ENCODE measurements at places on chromosomes 1 and 21.
A peak's percentile ranks its signal among the peaks of the same experiment; 100 is the strongest.

DNA sequence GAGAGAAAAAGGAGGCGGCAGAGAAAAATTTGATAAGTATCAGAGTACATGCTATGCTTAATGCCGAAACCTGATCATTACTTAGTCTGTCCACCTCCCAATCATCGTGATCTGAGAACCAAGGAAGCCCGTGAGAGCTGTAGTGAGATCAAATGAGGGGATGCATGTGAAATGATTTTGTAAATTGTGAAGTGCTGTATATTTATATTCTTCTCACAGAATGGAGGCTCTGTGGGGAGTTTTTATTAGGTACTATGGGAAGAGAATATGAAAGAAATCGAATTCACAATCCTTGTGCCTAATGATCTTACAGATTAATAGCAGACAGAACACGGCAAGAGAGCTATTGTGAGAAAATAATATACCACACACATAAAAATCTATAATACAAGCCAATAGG, 115.5 kb downstream of the LYPLAL1 start:
- no peak for DNase-seq

- DNase-seq, result no peak
These were observed 335.7 kb upstream of the SNX7 start for GRCh38 chr1:98325646-98326440.

GRCh38 chr1:26154750-26155149, 4.1 kb upstream of the FAM110D start:
- peak; percentile 72 for DNase-seq

GRCh38 chr1:241323514-241324195, 33.4 kb downstream of the RGS7 start:
- peak; percentile 72 for DNase-seq

GRCh38 chr1:20729155-20729931, 3.2 kb downstream of the SH2D5 start:
- peak; percentile 49 for DNase-seq

DNA sequence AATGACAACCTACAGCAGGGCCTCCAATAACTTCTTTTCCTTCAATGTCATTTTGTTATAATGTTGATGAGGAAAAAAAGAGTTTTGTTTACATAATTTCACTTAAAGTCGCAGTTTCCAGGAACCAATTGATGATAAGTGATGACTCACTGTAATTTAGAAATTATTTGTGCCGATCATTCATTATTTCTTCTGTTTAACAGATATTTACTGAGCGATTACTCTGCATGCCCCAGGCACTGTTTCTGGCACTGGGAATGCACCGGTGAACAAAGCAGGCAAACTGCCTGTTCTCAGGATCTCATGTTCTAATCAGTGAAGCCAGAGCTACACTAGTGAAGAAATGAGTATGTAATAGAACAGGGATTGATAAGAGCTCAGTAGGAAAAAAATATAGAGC, 403.4 kb downstream of the NTNG1 start:
- no peak for DNase-seq

DNA sequence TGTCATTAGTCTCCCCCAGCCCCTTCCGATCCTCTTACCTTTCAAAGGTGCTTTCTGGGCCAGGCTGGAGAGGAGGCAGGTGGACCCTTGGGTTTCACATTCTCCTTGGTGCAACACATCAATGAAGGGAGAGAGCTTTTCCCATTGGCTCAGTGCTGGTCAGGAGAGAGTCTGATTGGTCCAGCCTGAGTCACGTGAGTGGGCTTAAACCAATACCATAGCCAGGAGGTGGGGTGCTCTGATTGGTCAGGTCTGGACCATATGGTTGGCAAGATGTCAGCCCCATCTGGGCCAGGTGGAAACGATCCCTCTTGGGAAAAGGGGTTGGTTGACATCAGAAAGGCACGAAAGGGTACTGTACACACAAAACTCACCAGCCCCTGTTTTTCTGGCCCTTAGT, 44.8 kb upstream of the ABCG1 start:
- DNase-seq, result no peak

DNA sequence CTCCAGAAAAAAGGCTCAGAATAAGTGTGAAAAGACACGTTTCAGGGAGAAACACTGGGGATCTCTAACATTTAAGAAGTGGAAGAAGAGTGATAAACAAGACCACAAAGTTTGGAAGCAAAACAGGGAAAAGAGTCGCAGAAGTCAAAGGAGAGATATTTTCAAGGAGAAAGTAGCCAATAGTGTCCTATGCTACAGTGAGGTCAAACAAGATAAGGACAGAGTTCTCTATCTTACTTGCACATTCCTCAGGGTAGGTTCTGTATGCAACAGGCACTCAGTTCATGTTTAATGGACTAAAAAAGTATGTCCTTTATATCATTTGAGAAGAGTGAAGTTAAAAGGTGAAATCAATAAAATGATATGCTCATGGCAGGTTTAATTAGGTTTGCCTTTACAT, 13.8 kb upstream of the EDEM3 start:
- no peak for DNase-seq

DNA sequence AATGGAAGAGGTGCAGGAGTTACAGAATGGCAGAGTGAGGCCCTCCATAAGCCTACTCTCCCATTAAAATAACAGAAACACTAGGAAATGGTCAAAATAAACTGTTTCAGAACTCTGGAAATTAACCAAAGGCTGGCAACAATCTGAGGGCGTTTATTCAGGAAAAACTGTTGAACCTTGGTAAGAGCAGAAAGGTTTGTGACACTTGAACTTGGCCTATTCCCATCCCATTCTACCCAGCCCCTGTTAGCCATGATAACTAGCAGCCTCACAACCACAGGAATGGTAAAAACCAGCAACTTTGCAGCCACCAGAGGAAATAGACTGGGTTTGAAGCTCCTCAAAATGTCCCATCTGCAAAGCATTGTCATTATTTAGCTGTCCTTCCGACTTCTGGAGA, 256.8 kb downstream of the RHOU start:
- no peak for DNase-seq

DNA sequence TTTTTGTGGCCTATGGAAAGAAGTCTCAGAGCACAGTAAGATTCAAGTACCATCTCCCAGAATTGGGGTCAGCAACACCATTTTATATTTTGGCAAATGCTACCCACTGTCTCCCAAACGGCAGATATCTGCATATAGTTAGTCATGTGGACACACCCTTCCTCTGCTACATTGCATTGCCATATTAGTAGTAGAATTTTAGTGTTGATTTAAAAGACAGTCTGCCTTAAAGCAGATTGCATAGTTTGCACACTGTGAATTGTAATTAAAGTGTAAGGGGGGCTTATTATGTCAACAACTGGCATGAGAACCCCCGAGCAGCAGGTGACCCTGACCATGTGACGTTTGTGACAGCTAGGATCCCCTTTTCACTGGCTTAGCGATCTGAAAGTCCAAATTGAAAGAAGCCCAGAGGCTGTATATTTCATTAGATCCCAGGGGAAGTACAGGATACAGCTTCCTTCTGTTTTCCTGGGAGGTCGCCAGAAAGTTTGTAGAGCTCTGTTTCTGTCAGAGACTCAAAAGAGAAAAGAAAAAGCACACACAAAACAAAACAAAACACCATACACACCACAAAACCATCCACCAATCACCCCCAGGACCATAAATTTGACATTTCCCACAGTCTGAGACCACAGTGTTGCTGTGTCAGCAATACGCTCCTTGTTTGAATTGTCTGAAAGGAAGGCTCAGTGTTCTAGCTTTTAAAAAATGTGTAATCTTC, 172.4 kb downstream of the NFIA start:
- DNase-seq, result no peak

DNA sequence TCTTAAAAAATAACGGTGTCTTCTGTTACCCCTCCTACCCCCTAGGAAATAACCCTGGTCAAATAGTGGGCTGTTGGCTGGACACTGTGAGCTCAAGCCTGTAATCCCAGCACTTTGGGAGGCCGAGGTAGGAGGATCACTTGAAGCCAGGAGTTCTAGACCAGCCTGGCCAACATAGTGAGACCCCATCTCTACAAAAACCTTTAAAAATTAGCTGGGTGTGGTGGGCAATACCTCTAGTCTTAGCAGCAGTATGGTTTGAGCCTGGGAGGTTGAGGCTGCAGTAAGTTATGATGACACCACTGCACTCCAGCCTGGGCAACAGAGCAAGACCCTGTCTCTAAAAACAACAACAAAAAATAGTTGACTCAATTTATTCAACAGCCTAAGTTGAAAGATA, 453.7 kb downstream of the SIPA1L2 start:
- DNase-seq, result no peak

DNA sequence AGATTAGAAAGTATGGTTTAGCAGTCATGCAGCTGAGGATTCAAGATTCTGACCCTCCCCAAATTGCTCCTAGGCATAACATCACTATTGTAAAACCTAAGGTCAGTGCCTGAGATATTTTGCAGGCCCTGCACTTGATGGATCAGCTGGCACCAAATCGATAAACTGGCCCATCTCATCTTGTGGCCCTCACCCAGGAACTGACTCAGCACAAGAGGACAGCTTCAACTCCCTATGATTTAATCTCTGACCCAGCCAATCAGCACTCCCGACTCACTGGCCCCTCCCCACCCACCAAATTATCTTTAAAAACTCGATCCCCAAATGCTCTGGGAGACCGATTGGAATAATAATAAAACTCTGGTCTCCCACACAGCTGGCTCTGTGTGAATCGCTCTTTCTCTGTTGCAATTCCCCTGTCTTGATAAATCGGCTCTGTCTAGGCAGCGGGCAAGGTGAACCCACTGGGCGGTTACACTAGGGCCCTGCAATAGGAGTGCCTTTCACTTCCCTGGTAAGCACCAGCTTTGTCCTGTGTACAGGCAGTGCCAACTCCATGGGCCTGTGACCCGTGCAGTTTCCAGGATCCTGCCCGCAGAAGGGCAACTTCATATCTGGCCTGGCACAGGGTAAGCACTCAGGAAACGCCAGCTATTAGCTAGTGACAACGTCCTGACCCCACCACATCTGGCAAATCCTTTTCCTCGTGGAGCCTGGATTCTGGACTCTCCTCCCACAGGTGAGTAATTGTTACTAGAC, 28.7 kb upstream of the SLC2A5 start:
- DNase-seq, result no peak

DNA sequence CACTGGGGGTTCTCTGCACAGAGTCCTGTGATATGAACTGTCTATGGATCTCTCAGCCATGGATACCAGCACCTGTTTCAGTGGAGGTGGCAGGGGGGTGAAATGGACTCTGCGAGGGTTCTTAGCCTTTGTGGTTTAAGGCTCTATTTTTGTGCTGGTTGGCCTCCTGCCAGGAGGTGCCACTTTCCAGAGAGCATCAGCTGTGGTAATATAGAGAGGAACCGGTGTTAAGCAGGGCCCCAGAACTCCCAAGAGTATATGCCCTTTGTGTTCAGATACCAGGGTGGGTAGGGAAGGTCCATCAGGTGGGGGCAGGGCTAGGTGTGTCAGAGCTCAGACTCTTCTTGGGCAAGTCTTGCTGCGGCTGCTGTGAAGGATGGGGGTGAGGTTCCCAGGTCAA, 330.0 kb upstream of the PLD5 start:
- no peak for DNase-seq

DNA sequence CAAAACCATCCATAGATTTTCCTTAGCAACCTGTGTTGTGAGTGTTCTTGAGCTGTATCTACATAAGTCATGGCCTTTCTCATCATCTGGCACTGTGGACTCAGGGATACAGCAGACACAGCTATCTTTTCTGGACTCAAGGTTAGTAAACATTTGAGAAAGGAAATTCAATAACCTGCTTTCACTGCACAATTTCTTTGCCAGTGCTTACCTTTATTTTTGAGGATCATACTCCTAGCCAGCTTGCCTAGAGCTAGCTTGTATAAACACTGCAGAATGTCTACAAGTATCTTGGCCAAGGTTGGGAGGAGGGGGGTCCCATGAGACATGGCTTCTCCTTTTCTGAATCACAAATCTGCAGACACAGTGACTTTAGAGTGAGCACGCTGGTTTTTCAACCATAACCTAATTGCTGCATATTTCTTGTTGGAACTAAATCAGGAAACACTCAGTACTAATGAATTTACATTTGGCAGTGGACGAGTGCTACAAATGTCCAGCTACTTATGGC, 27.2 kb downstream of the ADAMTS5 start:
- no peak for DNase-seq

DNA sequence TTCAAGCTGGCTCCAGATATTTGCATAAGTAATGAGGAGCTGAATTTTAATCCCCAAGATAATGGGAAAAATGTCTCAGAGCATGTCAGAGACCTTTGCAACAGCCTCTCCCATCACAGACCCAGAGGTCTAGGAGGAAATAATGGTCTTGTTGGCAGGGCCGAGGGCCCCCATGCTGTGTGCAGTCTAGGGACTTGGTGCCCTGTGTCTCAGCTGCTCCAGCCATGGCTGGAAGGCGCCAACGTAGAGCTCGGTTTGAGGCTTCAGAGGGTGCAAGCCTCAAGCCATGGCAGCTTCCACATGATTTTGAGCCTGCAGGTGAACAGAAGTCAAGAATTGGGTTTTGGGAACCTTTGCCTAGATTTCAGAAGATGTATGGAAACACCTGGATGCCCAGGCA, 134.7 kb downstream of the LYPLAL1 start:
- DNase-seq, result no peak

- DNase-seq, result no peak
These were observed 44.7 kb upstream of the LAX1 start for GRCh38 chr1:203720242-203720641.

DNA sequence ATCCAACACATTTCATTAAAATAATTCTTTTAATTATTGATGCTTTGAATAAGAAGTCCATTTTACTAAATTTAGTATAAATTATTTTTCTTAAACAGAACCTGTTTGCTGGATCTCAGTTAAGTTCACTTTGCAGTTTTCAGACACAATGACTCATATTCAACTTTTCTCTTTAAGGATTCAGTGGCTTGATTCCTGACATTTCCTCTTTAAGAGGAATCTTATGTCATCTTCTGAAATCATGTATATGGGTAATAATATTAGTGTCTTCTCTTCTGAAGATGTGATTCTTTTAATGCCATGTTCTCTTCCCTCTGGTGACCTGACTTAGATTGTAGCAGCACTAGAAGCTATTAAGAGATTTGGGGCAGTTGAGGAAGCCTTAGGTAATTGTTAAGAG, 12.6 kb downstream of the CREG1 start:
- no peak for DNase-seq

DNA sequence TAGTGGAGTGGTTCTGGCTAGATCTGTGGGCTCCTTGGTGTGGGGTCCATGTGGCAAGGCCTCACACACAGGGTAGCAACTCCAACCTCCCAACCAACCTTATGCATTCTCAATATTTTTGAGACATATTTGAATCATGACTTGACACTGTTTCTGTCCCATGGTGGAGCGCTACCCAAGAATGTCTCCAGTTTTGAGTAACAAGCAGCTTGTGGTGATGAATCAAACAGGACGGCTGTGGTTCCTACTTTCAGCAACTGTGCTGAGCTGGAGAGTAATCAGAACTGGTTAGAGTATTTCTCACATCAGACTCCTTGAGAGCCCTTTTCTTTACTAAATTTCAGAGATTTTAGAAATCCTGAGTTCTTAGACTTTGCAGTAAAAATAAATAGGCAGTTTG, 3.1 kb downstream of the LCE3D start:
- no peak for DNase-seq

All from ecto neural progenitor cell (in vitro differentiated cells).